NCI-H2029 (cell line): ENCODE measurements at places on chromosomes 7 and 10.

- peak; percentile 78 for DNase-seq
Observed at GRCh38 chr7:1446620-1447032, 12.6 kb downstream of the MICALL2 start.

DNA sequence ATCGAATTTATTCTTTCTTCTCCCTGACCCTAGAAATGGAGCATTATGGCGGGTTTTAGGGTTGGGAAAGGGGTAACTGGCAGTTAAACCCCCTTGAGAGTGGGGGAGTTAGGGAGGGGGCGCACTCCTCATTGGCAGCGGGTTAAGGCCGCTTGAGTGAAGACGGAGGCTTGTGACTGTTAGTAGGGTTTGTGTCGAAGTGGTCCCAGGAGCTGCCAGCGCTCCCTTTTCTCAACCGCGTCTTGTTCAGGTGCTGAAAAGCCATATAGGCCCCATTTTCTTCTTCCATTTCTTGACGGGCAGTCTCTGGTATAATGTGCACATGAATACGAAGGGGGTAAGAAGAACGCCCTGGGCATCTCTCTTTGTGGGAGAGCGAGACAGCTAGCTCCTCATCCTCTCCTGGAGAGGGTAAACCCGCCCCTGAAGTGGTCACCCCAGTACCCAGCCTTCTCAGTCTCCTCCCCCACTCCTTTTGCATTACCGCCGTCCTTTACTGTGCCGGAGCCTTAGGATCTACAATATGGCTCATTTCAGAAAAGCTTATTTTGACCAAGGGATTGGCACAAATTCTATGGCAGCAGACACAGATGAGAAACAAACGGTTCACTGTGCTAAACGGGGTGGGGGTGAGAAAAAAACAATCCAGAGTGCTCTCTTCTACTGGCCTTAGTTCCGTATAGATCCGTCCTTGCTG is 836 bp downstream of the KMT2E start:
- no peak for DNase-seq

- DNase-seq: no peak
Observed at GRCh38 chr7:78417180-78417853, 618.7 kb downstream of the PHTF2 start.

- no peak for DNase-seq
Observed at GRCh38 chr7:147659036-147659995, 931.2 kb upstream of the C7orf33 start.

DNA sequence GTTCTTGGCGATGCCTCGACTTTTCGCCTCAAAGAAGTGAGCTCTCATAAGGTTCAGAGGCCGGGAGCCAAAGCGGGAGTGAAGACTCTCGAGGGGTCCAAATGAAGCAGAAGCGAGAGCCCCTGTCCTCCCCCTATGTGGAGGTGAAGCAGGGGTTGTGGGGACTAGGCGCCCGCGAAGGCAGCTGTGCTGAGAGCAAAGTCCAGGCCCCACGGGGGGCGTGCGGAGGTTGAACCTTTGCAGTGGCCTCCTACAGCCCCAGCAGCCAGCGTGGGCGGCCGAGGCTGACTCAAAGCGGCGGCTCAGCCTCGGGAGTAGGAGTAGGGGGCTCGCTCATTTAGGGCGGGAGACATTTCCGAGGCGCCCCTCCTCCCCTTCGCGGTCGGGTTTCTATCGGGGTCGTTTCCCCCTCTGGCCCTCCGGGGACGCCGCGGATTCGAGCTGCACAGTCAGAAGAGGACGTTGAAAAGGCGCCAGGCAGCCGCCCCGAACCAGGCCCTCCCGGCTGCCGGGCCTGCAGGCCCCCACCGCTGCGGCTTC is 553 bp upstream of the ADD3 start:
- DNase-seq: no peak

GRCh38 chr7:106068986-106069385 is 43.1 kb downstream of the SYPL1 start:
- no peak for DNase-seq
